ENCODE measurements at places on chromosomes 2 and 18.
A peak's percentile ranks its signal among the peaks of the same experiment; 100 is the strongest.

DNA sequence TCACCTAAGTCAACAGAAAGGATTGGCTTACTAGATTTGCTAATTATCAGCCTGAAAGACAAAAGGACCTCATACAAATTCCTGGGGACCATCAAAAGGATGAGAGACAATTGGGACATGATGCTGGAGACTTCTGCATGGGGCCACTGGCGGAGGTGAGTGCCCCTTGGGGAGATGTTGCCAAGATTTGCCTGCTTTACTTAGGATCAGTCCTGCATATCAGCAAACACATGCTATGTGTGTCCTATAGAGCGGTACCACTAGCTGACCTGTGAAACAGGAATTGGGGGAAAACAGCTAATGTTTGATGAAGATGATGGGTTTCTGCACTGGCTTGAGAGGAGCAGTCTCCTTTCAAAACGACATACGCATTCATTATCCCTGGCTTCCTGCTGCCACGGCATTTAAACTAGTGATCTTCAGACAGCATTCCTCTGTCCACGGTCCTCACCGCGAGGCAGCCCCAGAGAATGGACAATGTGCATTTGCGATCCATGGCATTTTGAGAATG is 104.2 kb downstream of the TGIF1 start:
- no peak for DNase-seq

- DNase-seq = no peak
Measured at GRCh38 chr2:166727095-166727494, 161.2 kb upstream of the XIRP2 start.

DNA sequence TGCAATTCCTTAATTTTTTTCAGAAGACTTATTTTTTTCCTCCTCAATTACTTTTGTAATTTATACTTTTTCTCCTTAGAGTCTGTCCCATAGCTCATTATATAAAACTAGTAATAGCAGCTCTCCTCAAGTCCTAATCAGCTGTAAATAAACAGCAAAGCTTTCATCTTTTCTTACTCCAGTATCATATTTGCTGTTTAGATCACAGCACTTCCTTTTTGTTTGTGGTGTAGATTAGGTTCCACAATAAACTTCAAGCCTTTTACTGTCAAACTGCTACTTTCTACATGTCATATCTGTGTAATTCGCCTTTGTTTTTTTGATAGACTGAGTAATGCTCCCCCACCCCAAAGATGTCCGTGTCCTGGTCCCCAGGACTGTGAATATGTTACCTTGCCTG is 25.5 kb downstream of the GCG start:
- no peak for DNase-seq

GRCh38 chr18:5376986-5377385 is 81.5 kb upstream of the ZBTB14 start:
- no peak for DNase-seq

GRCh38 chr2:203578759-203579643 is 43.9 kb upstream of the RAPH1 start:
- no peak for DNase-seq

DNA sequence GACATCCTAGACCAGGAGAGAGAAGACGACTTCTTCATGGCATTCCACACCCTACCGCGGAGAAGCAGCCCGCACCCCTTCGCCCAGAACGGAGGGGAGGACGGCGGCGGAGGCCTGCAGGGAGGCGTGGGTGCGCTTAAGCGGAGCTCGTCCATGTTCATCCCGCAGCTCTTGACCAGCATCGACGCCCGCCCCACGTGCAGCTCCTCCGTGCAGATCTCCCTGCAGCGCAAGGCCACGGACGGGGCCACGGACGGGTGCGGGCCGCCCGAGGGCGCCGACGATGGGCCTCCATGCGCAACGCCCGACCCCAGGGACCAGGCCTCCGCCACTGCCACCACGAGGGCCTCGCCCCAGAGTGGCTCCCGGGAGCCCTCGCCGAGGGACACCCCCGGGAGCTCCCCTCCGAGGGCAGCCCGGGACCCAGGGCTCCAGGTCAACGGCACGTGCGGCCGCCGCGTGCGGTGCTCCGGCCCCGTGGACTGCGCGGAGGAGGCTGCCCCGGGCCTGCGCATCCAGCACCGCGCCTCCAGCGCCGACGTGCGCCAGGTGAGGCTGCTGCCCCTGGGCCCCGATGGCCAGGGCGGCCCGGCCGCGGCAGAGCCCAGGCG is 211.8 kb downstream of the NEDD4L start:
- DNase-seq = no peak

DNA sequence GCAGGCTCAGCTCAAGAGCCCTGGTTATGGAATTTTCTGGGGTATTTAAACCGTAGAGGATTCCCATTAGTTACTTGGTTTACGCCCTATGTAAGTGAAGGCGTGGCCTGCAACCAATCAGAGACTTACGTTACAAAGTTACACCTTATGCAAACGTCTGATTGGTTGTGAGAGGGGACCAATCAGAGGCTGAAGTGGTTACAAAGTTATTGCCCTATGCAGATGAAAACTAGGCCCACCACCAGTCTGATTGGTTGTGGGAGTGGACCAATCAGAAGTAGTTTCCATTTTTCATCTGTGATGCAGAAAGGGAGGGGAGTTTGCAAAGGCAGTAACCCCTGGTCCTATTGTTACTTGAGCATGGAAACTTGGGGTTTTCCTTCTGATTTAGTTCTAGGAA is 49.1 kb downstream of the DLGAP1 start:
- no peak for DNase-seq

DNA sequence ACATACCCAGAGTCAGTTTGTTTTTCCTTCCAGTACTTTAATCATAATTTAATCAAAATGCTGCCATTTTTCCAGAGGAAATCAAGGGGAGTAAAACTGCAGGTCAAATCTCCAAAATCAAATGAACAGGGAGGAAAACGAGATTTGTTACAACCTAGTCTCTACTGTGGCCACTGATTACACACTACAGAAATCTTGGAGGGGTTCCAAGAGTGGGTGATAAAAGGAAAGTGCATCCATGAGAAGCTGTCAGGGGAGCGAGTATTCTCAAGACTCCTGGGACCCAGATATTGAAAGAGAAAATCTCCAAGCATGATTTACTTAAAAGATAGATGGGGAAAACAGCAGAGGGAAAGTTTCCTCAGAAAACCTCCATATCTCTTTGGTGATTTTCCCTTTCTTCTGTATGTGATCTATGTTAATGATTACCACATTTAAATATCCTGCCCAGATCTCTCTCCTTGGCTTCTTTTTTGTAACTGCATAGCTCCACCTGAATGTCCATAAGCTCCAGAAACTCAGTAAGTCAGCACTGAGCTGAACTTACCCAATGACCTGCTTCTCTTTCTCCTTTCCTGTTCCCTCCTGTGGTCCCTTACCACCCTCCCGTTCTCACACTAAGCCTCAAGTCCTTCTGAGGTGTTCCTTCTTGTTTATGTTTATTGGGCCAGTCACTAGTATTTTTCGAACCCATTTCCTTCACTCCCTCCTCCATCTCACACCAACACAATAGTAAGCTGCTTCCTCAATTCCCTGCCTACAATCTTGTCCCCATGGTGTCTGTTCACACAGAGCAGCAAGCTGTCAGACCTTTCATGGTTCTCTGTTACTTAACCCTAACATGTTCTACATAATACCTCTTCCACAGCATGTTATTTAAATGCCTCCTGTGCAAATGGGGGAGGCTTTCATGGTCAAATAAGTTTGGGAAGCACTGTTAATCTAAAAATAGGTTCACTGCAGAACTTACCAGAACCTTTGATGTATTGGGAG is 73.9 kb upstream of the TWSG1 start:
- peak; percentile 65 for DNase-seq

- DNase-seq = no peak
Measured at GRCh38 chr2:157952558-157952957, 76.4 kb upstream of the ACVR1 start.

- DNase-seq = no peak
Measured at GRCh38 chr2:4144731-4145130, 441.4 kb downstream of the DCDC2C start.

DNA sequence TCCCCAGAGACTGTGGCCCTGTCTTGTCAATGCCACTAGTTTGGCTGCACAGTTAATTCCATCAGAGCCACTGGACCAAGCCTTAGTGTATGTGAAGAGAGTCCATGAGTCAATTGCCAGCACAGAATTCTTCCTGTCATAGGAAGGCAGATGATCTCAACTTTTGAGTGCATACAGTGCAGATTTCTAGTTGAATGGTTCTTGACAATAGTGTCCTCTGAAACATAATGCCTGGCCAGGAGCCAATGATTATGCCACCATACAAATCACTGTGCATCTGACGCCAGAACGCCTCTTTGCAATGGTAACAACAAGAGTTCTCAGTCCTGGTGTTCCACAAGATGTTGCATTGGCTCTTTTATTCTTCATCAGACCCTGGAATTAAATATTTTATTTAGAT is 7.1 kb downstream of the NEUROD1 start:
- DNase-seq = peak; percentile 42

DNA sequence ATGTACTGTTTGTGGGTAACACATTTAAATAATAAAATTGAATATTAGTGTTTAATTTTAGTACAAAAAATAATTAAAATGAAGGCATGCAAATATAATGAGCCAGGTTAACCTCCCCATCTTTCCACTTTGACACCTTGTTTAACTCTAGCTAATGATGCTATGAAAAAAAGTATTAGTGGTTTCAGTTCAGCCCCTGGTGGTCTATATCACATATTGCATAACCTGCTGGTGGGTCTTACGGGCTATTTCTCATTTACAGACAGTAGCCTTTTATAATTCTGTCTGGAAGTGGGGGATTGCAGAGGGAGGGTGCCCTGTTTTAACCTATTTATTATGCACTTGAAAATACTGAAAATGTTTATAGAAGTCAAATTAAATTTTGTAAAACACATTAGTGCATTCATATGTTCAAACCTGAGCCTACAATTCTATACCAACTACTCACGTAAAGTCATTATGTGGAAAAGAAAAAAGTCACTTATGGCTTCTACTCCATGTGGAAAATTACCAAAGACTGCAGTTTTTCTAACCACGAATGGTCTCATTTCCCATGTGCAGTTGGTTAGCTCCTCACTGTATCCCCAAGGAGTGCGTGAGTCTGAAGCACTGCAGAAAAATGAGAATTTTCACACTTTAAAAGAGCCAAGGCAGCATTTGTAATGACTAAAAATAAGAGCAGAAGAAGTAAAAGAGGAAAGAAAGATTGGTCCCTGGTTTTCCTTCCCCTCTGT is 381.0 kb downstream of the MTX2 start:
- DNase-seq = peak; percentile 68

DNA sequence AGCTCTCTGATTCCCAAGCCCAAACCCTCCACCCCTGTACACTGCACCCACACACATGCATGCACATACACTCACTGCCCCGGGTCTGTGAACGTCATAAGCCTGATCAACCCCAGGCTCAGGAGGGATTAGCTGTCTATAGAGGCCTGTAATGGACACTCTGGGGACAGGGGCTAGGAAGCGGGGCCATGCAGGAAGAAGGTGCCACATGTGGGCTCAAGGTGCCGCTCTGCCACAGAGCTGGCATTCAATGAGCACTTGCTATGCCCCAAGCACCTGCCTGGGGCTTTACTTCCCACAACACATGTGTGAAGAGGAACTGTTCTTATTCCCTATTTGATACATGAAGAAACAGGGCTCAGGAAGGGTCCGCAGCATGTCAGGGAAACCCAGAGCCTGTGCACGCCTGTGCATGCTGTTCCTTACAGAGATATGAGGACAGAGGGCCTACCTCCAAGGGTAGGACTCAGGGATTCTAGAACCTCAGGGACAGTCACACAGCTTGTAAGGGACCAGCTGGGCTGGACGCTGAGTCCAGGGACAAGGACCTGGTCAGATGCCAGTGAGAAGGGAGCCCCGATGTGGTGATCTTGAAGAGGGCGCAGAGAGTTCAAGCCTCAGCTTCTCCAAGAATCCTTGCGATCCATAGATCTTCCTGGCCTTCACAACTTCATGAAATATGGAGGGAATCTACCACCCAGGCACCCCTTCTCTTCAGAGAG is 5.0 kb downstream of the BIN1 start:
- DNase-seq = no peak

GRCh38 chr2:162266460-162266760 is 23.2 kb upstream of the FAP start:
- DNase-seq = no peak

DNA sequence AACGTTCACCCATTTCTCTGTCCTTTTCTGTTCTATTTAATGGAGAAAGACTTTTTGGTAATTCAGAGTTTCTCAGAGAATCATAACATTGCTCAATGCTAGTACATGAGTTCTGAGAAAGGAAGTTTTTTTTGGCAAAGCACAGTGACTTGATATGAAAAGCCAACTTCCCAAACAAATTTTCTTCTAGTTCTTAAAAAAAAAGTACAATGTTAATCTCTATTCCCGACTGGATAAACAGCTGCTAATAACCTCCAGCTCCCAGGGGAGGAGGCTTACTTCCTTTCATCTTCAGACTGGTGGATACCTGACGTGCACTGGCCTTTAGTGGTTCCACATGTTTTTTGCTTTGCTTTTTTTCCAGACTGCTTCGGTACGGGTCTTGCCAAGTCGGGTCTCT is 284.6 kb upstream of the CCDC68 start:
- no peak for DNase-seq

DNA sequence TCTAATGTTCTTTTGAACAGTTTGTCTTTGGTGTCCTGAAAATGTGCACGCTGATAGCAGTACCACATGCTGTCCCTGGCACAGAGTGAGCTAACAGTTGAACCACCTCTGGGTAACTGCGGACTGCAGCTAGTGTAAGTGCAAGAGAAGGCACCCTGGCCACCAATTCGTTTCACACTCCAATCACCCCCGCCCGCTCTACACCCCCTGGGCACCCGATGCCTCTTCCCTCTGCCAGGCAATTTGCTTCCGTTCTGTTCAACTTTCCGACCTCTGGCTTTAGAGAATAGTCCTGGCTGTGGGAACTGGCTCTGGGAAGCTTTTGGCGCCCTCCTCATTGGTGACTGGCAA is 1.4 kb downstream of the DOCK10 start:
- DNase-seq = peak; percentile 3

- no peak for DNase-seq
Measured at GRCh38 chr2:134590679-134591078, 128.1 kb downstream of the TMEM163 start.

- DNase-seq = no peak
Measured at GRCh38 chr18:48973731-48974130, 23.0 kb upstream of the SMAD7 start.

- no peak for DNase-seq
Measured at GRCh38 chr2:207239754-207240494, 74.2 kb upstream of the KLF7 start.

Data from A673 (cell line).